Pericardium fibroblast (primary cell): ENCODE measurements at places on chromosomes 3 and 15. TPM values are rescaled to one million over a fixed set of nuclear protein-coding genes. Genes with fewer than 3 reads are reported as not detected.

The ZPLD1 gene
- not detected in 2 replicates for total RNA-seq

The ATP10A gene
- total RNA-seq = 4.0 and 20.8 TPM in 2 replicates

The MORC1 gene
- total RNA-seq = not detected in 2 replicates

The SPINK8 gene
- not detected in 2 replicates for total RNA-seq

The GMPPB gene
- 17.7 and 35.0 TPM in 2 replicates for total RNA-seq
